KG1 (cell line): ENCODE measurements at places on chromosomes 12 and 14.

GRCh38 chr14:20440882-20441281 lies 4.9 kb upstream of the KLHL33 start:
- DNase-seq: peak; percentile 21

GRCh38 chr14:59161561-59162175 lies 26.8 kb upstream of the DAAM1 start:
- no peak for DNase-seq

DNA sequence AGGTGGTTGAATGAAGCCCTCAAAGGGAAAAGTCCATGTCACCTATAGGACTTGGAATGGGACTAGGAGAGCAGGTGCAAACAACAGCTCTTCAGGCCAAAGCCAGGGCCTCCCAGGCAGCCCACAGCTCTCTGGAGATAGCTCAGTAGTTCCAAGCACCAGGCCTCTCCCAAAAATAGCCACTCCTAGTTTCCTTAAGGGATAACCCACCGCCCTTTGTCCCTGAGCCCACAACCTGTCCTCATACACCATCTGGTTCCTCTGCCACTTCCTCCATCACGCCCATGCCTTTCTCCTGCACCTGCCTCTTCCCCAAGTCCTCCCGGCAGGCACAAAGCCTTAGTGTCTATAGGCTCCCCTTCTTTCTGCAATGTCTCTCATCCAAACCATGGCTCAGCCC lies 2.1 kb downstream of the RAB15 start:
- no peak for DNase-seq

DNA sequence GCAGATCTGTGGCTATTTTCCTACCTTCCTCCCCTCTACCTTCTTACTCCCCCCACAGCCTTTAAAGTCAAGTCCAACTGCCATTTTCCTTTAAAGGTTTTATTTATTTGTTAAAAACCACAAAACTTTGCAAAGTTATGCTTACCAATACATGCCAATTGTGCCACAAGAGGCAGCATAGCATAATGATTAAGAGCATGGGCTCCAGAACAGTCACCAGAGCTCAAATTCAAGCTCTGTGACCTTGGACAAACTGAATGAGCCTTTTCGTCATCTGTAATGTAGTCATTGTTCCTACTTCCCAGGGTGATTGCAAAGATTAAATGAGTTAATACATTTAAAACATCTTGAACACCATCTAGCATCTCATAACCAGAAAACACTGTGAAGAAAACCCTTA lies 13.0 kb upstream of the FMNL3 start:
- no peak for DNase-seq

DNA sequence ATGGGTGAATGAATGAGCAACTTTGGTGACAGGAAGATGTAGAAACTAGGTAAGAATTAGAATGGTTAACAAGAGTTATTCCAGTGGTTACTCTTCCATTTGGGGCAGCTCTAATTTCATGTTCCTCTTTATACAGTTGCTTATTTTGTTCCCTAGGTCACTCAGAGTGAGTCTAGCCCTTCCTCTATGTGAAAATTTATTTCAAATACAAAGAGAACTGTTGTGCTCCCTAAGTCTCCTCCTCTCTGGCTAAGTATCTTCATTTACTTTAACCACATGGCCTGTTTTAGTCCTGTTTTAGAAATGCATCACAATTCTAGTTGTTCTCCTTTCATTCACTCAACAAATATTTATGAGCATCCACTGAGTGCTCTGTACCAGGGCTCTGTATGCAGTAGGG lies 51.1 kb upstream of the HIF1A start:
- DNase-seq: no peak

GRCh38 chr12:131052929-131053328 lies 99.2 kb downstream of the ADGRD1 start:
- no peak for DNase-seq

DNA sequence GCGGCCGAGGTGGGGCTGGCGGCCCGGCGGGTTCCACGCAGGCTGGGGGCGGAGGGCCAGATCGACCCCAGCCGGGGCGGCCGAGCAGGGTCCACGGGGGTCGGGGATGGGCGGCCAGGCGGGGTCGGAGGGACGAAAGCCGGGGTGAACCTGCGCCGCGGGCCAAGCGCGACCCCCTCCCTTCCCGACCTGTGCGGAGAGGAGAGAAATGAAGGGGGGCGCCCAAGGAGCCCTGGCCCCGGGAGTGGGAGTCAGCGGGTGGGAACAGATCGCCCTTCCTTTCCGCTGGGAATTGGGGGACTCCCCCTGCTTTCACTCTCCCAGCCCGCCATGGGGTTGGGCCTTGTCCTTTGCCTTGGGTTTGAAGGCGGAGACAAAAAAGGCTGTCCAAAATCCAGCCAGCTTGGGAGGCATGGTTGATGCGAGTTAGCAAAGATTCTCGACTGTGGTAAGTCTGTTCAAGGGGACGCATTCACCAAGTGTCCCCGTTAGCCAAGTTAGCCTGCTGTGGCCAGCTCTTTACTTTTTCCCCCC lies 559 bp upstream of the CKAP4 start:
- DNase-seq: no peak

GRCh38 chr12:108843187-108843586 lies 14.2 kb downstream of the SSH1 start:
- no peak for DNase-seq

- DNase-seq: no peak
Observed at GRCh38 chr12:69987579-69988091, 162.6 kb downstream of the MYRFL start.

- DNase-seq: no peak
Observed at GRCh38 chr12:29133680-29134079, 15.4 kb upstream of the FAR2 start.

DNA sequence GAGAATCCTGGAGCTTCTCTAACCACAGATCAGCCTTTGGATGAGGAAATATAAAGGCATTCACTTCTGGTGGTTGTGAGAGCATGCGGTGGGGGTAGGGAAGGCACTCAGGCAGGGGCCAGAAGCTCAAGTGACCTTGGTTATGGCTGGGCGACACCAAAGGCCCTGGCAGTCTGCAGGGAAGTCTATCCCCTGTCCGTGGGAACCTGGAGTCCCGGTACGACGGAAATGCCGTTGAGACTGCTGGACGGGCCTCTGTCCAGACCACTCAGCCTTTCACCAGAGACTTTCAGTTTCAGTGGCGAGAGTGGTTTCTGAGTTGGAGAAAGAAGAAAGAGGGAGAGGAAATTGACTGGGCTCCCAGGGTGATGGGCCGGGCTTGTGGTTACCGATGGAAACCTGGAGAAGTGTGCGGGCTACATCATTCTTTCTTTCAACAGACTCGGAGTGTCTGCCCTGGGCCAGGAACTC lies 20.9 kb downstream of the ISCA2 start:
- no peak for DNase-seq

GRCh38 chr14:61866932-61867920 lies 105.0 kb downstream of the SNAPC1 start:
- peak; percentile 63 for DNase-seq

DNA sequence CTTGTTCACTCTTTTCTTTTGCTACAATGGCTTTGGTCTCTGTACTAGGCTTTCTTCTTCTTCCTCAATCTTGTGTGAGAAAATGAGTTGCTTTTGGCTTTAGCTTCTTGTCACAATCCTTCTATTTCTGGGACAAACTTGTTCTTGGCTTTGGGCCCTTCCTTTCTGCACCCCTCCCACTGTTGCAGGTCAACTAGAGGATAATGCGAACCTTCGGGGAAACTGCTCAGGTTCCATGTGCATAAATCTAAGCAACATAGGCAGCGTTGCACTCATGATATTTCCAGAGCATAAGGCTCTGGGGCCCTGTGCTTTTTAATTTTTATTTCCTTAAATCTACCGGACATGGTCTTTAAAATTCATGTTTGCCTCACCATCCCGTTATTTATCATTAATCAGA lies 89.8 kb upstream of the LRIG3 start:
- DNase-seq: no peak

GRCh38 chr12:40953076-40953475 lies 235.0 kb upstream of the PDZRN4 start:
- DNase-seq: no peak

GRCh38 chr12:26530461-26530860 lies 302.5 kb downstream of the ITPR2 start:
- DNase-seq: no peak

- DNase-seq: no peak
Observed at GRCh38 chr12:25829192-25829591, 129.3 kb upstream of the RASSF8 start.

- no peak for DNase-seq
Observed at GRCh38 chr12:2300168-2300567, 247.4 kb downstream of the CACNA1C start.

GRCh38 chr12:12582193-12582881 lies 19.7 kb upstream of the DUSP16 start:
- no peak for DNase-seq

GRCh38 chr14:74459289-74459946 lies 33.4 kb upstream of the SYNDIG1L start:
- DNase-seq: no peak

GRCh38 chr14:102917469-102918211 lies 4.8 kb upstream of the AMN start:
- DNase-seq: peak; percentile 22

DNA sequence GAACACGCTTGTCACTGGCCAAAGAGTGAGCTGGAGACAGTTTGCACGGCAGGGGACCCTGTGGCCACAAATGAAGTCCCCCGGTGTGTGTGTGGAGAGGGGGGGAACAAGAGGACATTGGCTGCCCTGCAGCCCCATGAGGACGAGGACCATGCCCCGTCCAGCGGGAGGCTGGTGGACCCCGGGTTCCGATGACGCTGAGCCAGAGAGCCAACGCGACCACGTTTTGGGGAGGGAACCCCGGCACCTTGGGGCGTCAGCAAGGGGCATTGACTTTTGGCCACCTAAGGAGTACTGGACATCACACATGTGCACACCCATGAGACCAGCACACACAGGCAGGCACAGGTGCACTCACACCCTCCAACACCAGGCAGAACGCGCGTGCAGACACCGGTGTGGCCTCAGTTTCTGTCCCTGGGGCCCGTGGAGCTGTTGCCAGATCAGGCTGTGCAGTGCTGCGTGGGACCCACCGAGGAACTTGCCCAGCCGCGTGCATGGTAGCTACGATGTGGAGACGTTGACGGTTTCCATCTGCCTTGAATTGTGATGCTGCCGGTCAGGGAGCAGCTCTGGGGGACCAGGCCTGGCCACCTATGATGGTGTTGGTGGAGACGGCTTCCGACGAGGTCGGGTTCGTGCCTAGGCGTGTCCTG lies 26.5 kb downstream of the NOC4L start:
- no peak for DNase-seq

DNA sequence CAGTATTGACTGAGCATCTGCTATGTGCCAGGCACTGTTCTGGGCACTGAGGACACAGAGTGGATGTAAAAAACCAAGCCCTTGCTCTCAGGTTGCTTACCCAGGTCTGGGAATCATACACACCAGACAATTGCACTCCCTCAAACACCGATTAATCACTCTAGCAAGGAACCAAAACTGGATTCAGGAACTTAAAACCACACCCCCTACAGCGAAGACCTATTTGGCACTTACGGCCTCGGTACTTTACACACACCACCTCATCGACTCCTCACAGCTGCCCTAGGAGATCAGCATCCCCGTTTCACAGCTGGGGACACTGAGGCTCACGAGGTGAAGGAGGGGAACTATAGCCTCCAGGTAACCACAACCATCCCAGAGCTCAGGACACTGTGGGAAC lies 1.6 kb downstream of the GLTP start:
- DNase-seq: no peak

- DNase-seq: peak; percentile 79
Observed at GRCh38 chr12:124551268-124552144, 15.9 kb downstream of the NCOR2 start.

- DNase-seq: no peak
Observed at GRCh38 chr12:121255433-121255832, 41.1 kb downstream of the CAMKK2 start.

DNA sequence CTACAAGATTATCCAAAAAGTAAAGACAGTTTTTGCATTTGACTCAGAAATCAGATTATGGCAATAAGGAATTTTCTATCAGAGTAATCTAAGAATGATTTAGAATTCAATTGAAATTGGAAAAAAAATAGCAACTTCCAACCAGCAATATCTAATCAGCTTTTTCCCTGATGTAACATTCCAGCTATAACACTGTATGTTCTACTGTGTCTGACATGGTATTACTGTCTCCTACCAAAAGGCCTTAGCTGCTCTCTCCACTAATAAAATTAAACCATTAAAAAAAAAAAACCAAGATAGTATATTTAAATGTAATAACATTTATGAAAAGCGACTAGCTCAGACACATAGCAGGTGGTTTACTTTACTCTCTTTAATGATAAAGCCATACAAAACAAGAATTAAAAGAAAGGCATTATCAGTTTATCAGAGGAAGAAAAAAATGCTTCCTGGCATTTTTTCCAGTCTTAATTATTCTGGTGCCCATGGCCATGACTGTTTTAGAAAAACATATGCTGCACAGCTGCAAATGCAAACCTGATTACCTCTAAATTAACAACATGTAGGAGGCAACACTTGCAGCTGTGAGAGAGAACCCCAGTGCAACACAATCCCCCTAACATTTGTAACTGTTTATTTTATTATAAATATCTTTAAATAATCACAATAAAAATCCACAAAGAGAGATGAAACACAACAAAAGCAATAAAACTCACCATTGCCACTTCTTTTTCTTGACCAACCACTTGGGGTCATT lies 28.8 kb downstream of the PHLDA1 start:
- DNase-seq: no peak
